Right renal pelvis (tissue), 4 donors: ENCODE measurements at places on chromosomes 12 and 14. TPM values are rescaled to one million over a fixed set of nuclear protein-coding genes. Genes with fewer than 3 reads are reported as not detected.

DNA sequence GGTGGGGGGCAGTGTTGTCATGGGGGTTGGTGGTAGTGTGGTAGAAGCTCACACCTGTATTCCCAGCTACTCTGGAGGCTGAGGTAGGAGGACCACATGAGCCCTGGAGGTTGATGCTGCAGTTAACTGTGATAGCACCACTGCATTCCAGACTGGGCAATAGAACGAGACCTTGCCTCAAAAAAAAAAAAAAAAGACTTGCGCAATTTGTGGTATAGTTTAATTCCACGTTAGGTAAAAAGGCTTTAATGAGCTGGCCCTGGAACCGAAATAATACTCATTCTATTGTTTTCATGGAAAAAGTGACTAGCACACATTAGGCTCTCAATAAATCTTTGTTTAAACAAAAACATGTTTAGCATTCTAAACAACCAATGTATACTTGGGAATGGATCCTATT lies 25.4 kb upstream of the NAP1L1 start:
- no peak for DNase-seq

GRCh38 chr12:31317471-31318395 lies 8.2 kb downstream of the SINHCAF start:
- peak; percentile 22 for DNase-seq

- peak; percentile 23 for DNase-seq
These were observed 717 bp downstream of the PKP2 start for GRCh38 chr12:32895688-32896431.

GRCh38 chr14:92263681-92264080 lies 59.3 kb upstream of the SLC24A4 start:
- DNase-seq: no peak

- no peak for DNase-seq
These were observed 32.0 kb upstream of the LMNTD1 start for GRCh38 chr12:25585021-25585523.

DNA sequence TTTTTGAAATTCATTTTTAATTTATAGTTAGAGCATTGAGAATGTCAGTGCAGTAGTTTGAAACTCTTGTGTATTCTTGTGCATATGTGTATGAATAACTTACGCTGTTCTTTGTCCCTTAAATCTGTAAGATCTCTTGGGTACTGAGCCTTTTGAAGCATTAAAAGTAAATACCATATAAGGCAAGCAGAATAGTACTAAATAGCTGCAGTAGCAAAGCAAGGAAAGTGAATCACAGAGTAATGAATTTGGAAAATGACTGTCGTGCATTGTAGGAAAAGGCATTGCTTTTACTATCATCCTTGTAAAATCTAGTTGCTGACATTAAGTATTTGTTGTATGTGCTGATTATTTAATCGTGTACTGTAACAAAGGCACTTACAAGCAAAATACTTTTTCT lies 12.1 kb downstream of the CNOT2 start:
- DNase-seq: no peak

GRCh38 chr12:100414739-100415138 lies 57.9 kb downstream of the SLC17A8 start:
- no peak for DNase-seq

GRCh38 chr14:94548999-94549985 lies 11.9 kb upstream of the SERPINA4 start:
- DNase-seq: peak; percentile 38

DNA sequence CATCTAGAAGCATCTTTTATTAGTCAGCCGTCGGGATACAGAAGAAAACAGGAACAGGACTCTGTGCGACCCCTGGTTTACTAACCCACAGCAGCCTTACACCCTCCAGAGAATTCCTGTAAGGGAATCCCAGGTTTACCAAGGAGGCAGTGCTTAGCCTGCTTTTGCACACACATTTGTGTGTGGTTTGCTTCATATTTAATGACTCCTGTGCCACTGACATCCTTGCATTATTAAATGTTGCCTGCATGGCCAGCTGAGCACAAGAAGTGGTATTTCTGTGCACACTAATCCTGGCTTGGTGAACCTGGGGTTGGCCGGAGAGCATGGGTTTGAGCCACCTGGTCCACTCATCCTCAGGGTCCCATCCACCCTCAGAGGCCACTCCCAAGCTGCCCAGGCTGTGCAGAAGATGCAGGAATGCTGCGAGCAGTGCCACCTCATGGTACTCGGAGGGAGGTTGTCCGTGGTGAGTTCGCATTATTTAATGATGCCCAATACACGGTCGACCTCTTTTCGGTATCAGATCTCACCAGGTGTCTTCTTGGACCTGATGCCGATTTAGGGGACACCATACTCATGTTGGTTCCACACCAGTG lies 152.4 kb upstream of the RTL1 start:
- DNase-seq: no peak

GRCh38 chr12:53338916-53339315 lies 2.8 kb upstream of the SP7 start:
- no peak for DNase-seq

- DNase-seq: no peak
These were observed 2.1 kb upstream of the SLC11A2 start for GRCh38 chr12:51028126-51028812.

- DNase-seq: no peak
These were observed 70.5 kb upstream of the TRIM9 start for GRCh38 chr14:51165415-51165814.

GRCh38 chr12:507391-507796 lies 47.7 kb downstream of the B4GALNT3 start:
- DNase-seq: no peak

DNA sequence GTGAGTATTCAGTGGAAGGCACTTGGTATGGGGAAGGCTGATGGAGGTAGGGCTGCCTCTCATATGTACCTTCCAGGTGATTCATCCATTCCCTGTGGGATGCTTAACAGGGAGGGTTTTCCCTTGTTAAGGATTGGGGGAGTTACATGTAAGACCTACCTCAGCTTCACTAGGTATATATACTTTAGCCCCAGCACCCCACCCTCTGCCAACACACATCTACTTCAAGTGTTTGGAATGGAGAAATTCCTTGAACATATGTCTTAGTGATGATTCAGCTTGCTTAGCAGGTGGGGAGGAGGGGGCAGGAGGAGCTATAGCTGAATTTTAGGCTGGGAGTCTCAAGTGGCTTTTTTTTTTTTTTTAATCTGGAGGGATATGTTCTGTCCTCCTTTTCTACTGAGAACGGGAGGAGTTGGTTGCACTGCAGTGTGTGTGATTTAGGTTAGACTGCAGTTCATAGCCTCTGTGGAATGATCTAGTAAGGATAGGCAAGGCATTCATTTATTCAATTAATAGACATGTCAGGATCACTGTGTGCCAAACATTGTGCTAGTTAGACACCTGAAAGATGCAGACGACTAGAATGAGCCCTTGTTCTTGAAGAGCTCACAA lies 1.7 kb downstream of the PIP4K2C start:
- no peak for DNase-seq

- no peak for DNase-seq
These were observed 24.4 kb downstream of the ETV6 start for GRCh38 chr12:11673666-11674461.

GRCh38 chr12:89414851-89415250 lies 62.5 kb upstream of the DUSP6 start:
- no peak for DNase-seq

GRCh38 chr12:681568-682256 lies 18.5 kb upstream of the NINJ2 start:
- DNase-seq: no peak

- DNase-seq: no peak
These were observed 10.3 kb downstream of the ACVR1B start for GRCh38 chr12:51961834-51962233.

GRCh38 chr14:68368850-68369249 lies 424.0 kb downstream of the ZFP36L1 start:
- no peak for DNase-seq

DNA sequence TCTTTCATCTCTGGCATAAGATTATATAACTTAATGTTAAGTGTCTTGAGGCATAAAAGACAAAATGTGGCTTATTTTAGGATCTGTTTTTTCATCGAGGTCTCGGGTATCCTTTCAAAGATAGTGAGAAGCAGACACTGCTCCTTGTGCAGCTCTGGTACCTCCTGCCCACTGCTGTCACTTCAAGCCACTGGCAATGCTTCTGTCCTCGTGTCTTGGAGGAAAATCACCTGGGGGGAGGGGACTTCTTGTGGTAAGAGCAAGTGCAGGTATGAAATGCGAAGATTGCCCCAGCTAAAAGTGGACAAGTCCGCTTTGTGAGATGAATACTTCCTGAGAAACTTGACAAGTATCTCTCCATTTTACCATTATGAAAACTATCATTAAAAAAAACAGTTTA lies 37.8 kb upstream of the DYNC1H1 start:
- DNase-seq: no peak

DNA sequence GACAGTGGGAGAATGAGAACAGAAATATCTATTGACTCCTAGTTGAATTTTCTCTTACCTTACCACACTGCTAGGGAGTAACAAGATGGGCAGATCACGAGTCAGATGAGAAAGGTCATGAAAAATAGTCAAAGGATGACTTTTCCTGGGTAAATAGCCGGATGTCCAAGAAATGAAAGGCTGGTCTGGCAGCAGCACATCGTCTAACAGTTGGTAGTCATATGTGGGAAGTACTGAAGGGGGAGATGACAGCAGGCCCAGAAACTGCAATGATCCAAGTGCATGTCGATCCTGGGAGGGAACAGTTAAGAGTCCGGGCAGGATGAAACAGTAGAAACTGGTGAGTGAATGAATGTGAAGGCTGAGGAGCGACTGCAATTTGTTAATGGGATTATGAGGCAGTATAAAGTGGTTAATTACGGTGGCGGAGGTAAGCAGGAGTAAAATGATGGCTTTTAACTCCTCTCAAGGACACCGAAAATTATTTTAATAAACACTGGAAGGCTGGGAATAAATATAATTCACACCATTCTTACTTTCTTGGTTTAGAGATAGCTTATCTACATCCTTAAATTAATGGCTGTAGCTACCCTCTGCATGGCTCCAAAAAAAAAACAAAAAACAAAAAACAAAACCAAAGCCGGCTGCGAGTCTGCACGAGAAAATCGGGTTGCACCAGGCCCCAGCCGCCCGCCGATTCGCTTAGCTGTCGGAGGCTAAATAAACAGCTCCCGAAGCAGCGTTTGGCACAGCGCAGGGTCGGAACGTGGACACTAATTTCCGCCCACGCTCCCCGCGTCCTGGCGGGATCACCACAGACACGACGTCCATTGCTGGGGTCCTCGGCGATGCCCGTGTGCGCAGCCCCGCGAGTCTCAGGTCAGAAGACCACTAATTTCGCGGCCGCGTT lies 1.0 kb upstream of the ERC1 start:
- DNase-seq: peak; percentile 37

GRCh38 chr14:105536051-105536450 lies 9.7 kb downstream of the TMEM121 start:
- no peak for DNase-seq

DNA sequence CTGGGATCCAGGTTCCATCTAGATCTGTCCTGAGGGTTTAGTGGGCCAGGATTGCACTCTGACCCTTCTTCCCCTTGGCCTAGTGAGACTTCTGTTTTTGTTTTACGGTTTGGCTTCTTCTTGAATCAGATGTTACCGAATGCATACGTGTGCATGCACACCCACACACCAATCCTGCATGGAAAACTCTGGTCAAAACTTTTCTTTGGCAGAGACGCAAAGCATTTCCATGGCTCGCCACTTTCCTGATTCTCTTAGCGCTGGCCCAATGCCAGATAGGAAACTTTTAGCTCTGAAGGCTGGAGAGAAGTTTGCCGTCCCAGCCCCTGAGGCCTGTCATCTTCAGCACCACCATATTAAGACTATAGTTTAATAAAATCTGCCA lies 67.4 kb upstream of the ACTN1 start:
- no peak for DNase-seq

GRCh38 chr12:7634561-7634960 lies 31.1 kb downstream of the APOBEC1 start:
- no peak for DNase-seq

DNA sequence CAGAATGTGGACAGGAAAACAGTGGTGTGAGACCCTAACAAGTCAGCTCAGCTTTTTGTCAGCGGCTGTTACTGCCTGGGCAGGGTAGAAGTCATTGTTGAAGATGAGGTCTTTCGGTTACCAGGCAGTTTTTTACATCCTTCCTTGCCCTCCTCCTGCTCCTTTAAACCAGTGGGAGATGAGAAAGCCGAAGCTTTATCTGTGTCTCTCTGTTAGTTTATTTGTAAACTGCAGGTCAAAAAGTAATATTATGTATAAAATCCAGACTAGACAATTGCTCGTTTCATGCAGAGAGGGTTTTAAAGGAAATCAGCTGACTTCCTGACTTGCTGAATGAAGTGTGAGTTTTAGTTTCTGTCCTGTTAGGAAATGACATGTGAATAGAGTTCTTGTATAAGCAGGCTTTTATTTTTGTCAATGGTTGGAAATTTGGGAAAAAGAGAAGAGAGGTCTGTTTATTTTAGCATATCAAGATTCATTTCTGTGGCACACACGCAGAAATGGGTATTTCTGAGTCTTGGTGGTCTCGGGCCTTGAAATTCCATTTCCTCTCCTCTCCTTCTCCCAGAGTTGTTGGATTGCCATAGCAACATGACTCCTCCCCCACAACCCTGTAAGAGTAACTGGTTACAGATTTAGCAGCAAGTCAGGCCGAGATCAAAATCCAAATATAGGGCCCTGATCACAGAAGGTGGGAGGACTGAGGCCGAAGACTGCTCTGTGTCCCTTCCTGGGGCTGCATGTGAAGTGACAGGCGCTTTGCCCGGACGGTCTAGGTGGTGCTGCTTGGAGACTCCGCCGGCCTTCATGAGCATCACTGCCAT lies 60.8 kb downstream of the SAMD4A start:
- DNase-seq: peak; percentile 41

DNA sequence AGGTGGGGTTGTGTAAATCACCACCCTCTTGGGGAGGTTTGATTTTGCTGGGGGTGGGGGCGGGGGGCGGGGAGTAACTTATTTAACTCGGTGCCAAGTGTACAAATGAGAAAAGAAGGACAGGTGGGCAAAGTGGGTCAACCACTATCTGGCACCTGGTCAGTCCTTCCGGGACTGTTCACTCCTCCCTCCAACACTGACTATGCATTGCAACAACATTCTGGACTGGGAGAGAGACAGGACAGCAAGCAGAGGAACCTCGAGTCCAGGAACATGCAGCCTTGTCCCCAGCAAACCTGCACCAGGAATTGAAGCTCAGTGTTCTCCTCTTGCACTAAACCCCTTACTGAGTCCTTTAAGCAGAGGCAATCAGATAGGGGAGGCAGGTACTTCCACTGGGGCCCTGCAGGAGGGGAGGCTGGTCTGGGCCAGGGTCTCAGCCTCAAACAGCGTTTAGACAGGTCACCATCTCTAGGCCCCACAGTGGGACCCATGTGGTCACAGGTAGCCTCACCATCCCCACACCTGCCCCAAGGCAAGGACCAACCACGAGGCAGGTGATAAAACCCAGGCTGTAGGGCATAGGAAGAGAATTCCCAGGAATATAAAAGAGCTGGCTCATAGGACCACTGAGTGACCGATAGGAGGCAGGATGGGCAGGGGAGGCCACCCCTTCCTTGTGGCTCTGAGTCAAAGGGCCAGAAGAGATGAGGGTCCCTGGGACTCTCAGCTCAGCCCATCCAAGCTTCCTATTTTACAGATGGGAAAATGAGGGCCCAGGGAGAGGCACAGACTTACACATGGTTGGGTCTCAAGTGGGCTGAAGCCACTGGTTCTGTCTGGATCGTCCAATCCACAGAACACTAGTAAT lies 9.8 kb downstream of the CCDC85C start:
- DNase-seq: no peak

Gene AP4S1
- 20.0 TPM for polyA plus RNA-seq

Gene RNASE7
- polyA plus RNA-seq: 0.91 TPM

Gene ZFHX2
- 6.8 TPM for polyA plus RNA-seq

Gene FBLN5
- 185 TPM for polyA plus RNA-seq

Gene CFAP251
- 9.8 TPM for polyA plus RNA-seq

Gene C1S
- polyA plus RNA-seq: 63.3 TPM

Gene PPM1H
- 29.6 TPM for polyA plus RNA-seq

Gene KRT1
- polyA plus RNA-seq: 0.33 TPM

Gene PIK3C2G
- polyA plus RNA-seq: 5.2 TPM

Gene PPP4R4
- 0.16 TPM for polyA plus RNA-seq

Gene KRT72
- polyA plus RNA-seq: not detected
